Stimulated activated CD4-positive, alpha-beta T cell treated with anti-CD3 and anti-CD28 coated beads, Interleukin-1b, Interleukin-23, amount 100 ng/mL, for 4 hours (primary cell): ENCODE measurements at places on chromosomes 2 and 18.

DNA sequence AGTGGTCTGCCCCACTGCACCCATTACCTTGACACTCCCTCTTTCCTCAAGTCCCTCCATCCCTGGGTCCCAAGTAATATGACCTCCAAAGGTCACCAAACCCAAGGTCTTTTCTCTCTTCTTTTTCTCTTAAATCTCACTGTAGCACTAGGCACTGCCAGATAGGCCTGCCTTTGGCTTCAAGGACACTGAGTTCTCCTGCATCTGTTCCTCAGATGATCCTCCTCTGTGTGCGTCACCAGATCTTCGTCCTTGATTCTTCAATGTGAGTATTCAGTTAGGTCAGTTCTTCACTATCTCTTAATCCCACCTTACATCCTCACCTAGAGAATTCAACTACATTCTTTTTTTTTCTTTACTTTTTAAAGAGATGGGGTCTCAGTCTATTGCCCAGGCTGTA, 249.2 kb downstream of the NBAS start:
- DNase-seq, result no peak

DNA sequence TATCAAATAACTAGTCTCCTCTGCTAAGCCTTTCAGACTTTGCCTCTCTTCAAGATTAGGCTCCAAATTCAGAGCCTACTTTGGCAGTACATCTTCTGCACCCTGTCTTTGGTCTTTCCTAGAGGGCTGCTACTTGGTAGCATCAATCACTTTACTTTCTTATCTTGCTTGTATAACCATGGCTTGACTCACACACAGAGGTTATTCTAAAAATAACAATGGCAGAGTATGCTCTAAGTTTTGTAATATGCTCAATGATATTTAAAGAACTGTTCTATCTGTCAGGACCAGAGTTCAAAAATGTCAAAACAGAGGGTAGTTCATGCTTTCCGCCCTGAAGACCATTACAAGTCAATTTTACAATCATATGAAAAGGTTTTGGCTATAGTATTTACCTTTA, 27.7 kb downstream of the THOC1 start:
- no peak for DNase-seq

DNA sequence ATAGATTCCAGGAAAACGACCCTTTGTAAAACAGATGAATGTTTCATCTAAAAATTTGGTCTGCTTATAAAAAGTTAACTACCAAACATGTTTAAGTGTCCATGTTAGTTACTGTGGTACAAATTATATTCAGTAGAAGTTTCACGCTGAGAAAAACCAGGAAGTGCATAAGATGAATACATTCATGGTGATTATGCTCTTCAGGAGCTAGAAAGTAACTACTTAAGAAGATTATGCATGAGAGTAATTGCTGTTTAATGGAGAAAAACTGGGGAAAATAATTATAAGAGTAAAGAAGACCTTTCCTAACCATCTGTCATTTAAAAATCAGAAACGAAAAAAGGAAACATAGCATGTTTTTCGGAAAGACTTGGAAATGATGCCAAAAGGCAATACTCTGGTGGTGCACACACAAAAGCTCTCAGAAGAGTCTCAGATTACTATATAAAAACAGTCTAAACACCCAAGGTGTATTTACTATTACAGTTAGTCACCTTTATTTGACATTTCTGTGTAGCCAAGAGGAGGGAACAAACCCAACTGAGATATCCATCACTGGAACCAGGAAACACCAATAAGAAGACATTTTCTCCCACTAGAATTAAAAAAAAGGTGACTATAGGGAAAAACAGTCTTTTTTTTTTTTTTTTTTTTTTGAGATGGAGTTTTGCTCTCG, 38.8 kb upstream of the METTL21A start:
- DNase-seq, result no peak

GRCh38 chr18:50409236-50409635, 34.4 kb downstream of the SKA1 start:
- DNase-seq, result no peak

DNA sequence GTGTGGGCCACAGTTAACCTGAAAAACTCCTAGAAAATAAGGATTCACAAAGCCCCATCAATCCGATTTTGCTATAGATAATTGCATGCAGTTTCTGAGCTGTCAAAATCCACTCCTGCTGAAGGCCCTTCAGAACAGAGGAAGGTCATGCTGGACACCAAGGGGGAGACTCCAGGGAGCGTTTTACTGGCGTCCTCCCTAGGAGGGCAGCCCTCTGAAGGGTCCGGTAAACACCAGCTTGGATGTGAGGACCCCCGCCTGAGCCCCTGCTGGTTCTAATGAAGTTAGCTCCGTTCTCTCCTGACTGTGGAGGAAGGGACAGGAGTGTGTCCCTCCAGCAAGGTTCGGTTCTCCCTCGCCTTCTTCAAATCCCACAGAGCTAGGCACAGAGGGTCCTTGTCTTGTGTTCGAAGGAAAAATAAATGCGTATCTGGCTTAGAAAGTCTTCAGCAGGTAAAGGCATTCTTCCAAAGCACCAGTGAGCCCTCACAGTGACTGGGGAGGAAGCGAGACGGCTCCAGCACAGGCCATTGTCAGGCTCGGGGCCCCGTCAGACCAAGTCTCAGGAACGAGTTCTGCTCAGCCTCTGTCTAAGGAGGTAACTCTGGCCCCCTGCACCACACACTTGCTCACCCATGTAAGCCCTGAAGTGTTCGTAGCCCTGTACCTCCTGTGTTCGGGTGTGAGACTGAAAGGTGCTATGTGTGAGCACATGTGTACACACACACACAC, 41.6 kb downstream of the CABLES1 start:
- DNase-seq, result no peak

- DNase-seq, result no peak
Observed at GRCh38 chr2:2764001-2764355, 432.9 kb upstream of the MYT1L start.

GRCh38 chr18:57956491-57956890, 87.5 kb upstream of the NEDD4L start:
- no peak for DNase-seq

DNA sequence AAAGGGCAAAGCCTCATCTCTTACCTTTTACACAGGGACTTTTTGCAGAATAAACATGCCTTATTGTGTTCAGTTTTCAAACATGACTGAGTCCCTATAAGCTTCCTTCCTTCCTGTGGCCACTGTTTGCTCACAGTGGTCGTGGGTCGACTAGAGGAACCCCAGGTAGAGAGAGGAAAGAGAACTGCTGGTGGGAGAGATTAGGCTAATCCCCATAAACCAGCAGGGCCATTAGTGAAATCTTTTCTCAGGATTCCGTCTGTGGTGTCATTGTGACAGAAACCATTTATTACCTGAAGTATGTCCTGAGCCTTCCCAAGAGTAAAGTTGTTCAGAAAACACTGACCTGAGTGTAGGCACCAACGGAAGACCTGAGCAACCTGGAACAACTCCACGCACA, 21.3 kb upstream of the BOD1L2 start:
- DNase-seq, result no peak
